HT1080 (cell line): ENCODE measurements at places on chromosomes 6 and 20. TPM values are rescaled to one million over a fixed set of nuclear protein-coding genes. Genes with fewer than 3 reads are reported as not detected.

Gene HMGCLL1
- not detected in 2 replicates for total RNA-seq

DNA sequence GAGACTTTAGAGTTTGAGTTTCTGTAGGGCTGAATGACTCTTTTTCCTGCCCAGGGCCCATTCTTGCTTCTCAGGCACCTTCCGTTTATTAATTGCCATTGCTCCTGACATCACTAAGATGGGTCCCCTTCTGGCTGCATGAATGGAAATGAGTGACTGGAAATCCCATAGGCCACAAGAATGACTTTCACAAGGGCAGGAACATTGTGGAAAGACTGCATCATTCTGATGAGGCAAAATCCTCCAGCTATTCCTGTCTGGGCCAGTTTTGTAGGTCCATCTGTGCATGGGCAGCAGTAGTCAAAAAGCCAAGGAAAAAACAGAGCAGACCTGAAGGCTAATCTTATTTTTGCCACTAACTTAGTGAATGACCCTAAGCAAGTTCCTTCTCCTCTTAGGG, 19.3 kb downstream of the TMEM74B start:
- no peak for DNase-seq

Gene TRIM38
- 3.8 and 4.3 TPM in 2 replicates for total RNA-seq

GRCh38 chr6:301526-301925, 9.2 kb downstream of the DUSP22 start:
- no peak for DNase-seq

Gene BPIFB4
- 0.10 TPM in 1 of 2 replicates, not detected in the other for total RNA-seq

DNA sequence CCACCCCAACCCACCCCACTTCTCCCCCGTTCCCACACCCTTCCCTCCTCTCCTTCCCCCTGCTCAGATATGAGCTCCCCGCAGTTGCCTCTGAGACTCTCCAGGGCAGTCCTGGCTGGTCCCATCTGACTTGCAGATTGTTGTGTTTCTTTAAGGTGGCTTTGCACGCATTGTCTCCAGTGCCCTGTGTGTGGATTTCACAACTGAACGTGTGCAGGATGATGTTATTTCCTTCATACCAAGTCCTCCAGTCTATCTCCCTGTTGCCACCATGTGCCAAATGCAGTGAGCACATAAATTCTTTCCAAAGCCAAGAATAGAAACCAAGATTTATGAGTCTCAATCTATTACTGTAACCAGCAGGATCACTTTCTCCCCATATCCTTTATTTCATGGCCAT, 79.1 kb downstream of the TMEM242 start:
- DNase-seq = no peak

- DNase-seq = no peak
Measured at GRCh38 chr6:76416821-76417605, 344.6 kb upstream of the IMPG1 start.

DNA sequence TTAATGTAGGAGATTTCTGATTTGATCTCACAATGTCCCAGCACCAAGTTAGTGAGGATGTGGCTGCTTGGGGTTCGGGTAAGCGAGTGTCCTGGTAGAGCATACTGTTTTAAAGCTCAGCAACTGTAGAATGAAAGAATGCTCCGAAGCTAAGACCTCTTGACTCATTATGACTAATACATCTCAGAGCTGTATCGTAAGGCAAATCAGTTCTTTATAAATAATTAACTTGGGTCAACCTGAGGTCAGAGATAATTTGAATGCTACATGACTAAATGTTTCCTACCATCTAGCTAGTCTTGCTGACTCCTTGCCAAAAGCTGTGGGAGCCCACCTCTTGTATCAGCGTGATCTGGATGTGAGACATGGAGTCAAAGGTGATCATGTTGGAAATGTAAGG, 128.8 kb upstream of the PDE7B start:
- DNase-seq = peak; percentile 89

- DNase-seq = no peak
Measured at GRCh38 chr6:71476872-71477271, 188.3 kb downstream of the OGFRL1 start.

DNA sequence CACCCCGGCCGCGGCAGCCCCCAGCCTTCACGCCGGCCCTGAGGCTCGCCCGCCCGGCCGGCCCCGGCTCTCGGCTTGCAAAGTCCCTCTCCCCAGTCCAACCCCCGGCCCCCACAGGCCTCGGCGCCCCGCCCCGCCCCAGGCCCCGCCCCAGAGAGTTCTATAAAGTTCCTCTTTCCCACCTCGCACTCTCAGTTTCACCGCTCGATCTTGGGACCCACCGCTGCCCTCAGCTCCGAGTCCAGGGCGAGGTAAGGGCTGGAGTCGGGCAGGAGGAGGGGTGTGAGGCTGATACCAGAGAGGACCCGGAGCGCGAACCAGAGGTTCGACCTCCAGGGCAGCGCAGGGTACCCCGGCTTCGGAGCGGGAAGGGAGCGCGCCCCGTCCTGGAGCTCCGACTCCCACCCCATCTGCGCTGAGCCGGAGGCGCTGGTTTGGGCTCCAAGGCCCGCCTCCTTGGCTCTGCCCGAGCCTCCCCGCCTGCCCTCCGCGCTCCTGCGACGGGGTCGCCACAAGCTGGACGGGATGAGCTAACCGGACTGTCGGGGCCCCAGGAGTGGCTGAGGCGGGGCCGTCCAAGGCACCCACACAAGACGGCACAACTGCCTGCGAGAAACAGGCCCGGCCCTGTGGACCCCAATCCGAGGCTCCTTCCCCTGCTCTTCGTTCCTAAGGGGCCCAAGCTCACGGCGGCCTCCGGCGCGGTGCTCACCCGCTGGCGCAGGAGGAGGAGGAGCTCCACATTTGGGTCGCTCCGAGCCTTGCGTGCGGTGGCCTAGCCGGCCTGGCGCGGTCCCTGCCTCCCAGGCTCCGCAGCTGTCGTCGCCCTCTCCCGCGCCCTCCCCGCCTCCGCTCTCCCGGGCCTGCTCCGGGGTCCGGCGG, at the start of gene IRF4:
Gene IRF4 (plus strand): TSS at position 194 of the 882 bp plus-strand sequence. CDS start 1,401 bp downstream, outside the sequence.
- no peak for DNase-seq

Gene HSPA1L
- total RNA-seq = 0.73 and 1.3 TPM in 2 replicates

Gene TRIM39
- 13.2 and 16.3 TPM in 2 replicates for total RNA-seq

GRCh38 chr20:59932616-59933295, 681 bp downstream of the SYCP2 start:
- DNase-seq = no peak

Gene HRH3
- not detected in 2 replicates for total RNA-seq

Gene HLA-DQA1
- total RNA-seq = not detected in 2 replicates

GRCh38 chr6:145714731-145715130, 20.6 kb downstream of the EPM2A start:
- DNase-seq = no peak

Gene PLA2G7
- total RNA-seq = not detected in 2 replicates

DNA sequence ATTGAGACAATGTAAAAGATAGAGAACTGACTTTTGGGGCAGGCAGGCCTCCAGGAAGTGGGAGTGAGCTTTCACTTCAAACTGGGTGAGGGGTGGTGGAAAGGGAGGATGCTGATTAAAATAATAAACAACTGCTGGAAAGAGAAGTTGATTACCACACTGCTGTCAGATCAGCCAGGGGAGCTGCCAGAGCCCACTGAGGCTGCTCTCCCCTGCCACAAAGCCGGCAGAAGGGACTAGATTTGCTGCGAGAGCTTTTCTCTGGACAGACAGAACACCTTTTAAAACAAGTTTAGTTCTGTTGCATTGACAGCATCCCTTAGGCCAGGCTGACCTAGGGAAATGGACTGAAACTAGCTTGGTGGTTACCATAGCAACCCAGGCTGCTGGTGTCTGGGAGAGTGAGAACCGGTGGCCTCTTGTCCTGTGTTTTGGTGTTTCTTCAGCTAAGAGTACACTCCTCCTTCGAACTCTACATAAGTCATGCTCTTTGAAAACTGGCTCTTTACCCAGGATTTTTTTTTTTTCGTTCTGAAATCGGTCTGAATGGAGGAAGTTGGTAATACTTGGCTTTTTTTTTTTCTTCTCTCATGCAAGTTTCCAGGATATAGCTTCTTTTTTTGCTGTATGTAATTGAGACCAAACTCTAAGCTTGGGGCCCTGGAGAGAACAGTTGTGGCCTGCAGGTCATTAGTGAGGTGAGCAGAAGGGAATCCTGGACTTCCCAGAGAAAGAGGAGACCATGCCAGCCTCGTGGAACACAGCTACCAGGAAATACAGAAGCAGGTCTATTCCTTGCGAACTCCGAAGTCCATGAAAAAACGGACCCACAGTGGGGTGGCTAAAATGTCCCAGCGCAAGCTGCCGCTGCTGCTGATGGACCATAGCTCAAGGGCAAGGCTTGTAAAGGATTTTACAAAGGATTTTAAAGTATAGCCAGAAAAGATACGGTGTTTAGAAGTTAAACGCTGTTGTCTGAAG, 374.4 kb downstream of the UTRN start:
- no peak for DNase-seq

GRCh38 chr6:46443623-46444022, 47.6 kb downstream of the RCAN2 start:
- DNase-seq = no peak

Gene SLC17A9
- not detected in 2 replicates for total RNA-seq

DNA sequence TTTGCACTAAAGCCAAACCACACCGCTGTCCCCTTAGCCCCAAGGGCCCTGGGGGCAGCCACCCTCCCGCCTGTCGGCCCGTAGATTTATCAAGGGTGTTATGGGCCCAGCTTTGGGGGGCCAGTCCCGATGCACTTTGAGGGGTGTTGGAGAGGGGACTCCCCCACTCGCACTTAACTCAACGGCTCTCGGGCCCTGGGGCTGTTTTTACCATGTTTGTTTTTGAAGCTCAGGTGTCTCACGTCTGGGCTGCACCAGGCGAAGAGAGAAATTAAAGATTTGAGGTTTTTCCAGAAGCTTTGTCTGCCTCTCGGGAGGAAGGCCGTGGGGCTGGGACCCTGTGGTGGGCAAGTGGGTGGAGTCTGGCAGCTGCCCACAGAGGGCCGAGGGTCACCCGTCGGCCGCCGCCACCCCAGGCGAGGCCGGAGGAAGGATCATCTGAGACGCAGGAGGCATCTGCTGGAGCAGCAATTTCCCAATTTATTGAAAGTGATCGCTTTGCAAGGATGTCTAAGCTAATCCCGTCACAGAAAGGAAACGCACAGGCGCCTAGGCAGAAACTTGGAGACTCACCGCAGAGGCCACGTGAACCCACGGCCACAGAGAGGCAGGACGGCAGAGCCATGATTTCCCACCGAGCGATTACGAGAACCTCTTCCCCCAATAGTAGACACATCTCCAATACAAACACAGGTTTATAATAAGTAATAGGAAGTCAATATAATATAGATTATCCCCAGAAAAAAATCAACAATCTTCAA, 3.8 kb downstream of the SLC2A4RG start:
- no peak for DNase-seq

Gene TRIM40
- total RNA-seq = not detected in 2 replicates

- no peak for DNase-seq
Measured at GRCh38 chr6:16670617-16671051, 90.6 kb downstream of the ATXN1 start.

- DNase-seq = no peak
Measured at GRCh38 chr20:57998276-57998675, 230.2 kb downstream of the ANKRD60 start.
